Airway epithelial cell (primary cell): ENCODE measurements at places on chromosomes 6 and 20. TPM values are rescaled to one million over a fixed set of nuclear protein-coding genes. Genes with fewer than 3 reads are reported as not detected.

SLC22A3 gene
- 2.2 and 2.3 TPM in 2 replicates for total RNA-seq

TBX18 gene
- total RNA-seq, result 0.42 TPM in 1 of 2 replicates, not detected in the other

UBE2C gene
- 95.7 and 112 TPM in 2 replicates for total RNA-seq

WFDC2 gene
- total RNA-seq, result 1.3 and 4.9 TPM in 2 replicates

CEP85L gene
- 3.5 and 3.9 TPM in 2 replicates for total RNA-seq

TTPAL gene
- 12.4 and 22.6 TPM in 2 replicates for total RNA-seq

ZCCHC3 gene
- 13.0 and 14.3 TPM in 2 replicates for total RNA-seq

MED23 gene
- total RNA-seq, result 11.2 and 15.3 TPM in 2 replicates
